ENCODE measurements at places on chromosomes 3 and 15.

DNA sequence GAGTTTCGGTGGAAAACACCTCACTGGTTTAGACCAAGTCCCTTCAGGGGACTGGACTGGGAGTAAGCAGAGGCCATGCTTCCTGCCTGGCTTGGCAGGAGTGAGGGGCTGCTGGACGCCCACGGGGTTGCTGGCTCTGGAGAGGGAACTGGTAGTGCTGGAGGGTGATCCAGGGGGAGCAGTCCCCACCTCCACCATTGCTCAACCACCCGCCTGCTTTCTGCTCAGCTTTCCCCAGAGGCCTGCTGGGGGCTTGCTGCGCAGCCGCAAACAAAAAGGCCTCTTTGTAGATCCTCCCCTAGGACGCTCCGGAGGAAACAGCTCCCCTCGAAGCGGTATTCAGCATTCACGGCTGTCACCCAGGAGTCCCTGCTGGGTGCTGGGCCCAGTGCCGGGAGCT, 33.5 kb downstream of the EBLN2 start:
- DNase-seq = no peak

DNA sequence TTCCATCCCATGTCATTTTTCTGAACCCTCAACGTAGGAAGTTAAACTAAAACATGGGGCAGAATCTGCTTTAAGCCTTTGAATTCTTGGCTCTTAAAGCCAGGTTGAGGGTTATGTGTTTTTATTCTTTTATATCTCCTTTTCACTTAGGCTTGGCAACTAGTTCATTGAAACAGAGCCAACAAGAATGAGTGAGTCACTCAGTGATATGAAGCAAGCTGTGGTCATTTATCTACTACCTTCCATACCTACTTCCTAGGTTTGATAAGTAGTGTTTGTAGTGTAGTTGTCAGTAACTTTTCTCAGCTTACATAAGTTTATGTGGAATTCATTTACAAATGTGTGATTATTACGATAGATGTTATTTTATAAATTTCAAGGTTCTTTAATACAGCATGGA, 67.4 kb downstream of the SNRPN start:
- no peak for DNase-seq

DNA sequence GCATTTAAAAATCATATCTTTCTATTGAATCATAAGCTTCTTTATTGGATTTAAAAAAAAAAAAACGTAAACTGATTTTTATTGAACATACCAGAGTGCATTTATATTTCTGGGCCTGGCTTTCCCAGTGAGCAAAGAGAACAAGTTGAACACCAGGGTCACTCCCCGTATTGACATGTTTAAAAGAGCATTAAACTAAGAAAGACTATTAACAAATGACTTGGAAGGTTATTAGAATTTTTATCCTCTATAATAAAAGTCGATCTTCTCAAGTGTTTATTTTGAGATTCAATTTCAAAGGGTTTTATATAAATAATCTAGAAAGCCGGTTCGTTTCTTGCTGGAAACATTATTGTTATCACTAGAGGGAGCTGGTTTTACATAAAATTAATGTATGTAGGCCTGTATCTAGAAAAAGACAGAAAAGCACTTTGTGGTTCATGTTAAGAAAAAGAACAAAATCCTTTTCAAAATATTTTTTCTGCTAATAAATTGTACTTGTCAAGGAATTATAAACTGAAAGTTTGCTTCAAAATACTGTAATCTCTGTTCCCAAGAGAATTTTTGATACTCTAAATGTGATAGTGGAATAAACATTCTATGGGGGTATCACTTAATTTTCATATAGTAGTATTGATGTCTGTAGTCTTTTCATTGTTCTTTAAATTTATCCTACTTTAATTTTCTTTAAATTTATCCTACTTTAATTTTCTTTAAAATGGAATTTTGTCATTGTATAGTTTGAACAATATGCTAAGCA, 321.8 kb upstream of the MME start:
- DNase-seq = no peak

DNA sequence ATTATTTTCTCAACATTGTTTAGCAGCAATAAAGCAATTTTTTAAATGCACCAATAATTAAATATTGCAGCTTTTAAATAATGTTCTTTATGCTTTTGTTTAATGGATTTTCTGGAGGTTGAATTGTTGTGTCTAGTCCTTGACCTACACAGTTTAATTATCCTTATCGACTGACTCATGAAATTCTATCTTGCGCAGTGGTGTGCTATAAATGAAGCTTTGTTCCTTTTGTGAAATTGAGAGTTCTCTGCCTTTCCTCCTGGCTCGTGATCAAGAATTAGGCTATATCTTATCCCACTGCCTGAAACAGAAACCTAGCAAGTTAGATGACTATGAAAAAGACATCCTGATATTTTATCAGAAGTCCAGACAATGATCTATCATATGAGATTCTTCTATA, 37.0 kb upstream of the PIK3R4 start:
- DNase-seq = no peak

- no peak for DNase-seq
Observed at GRCh38 chr15:58517682-58518525, 86.1 kb downstream of the LIPC start.

GRCh38 chr15:51349156-51349844, 7.8 kb downstream of the GLDN start:
- no peak for DNase-seq

- DNase-seq = no peak
Observed at GRCh38 chr3:94548581-94549316, 485.9 kb downstream of the NSUN3 start.

DNA sequence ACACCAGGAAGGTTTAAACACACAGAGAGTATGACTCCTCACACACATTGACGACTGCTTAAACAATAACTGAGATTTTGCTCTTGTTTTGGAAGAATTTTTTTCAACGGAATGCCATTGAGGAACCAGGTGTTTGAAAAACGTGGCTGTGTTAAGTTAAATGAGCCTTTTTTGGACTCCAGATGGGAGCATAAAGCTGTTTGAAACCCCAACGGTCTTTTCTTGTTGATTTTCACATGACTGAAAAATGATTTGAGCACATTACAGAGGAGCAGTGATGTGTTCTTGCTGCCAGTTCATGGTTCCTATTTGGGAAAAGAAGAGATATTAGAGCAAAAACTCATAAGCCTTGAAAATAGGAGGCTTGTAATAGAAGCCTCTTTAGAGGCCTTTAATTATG, 97.8 kb upstream of the SELENOK start:
- DNase-seq = no peak

DNA sequence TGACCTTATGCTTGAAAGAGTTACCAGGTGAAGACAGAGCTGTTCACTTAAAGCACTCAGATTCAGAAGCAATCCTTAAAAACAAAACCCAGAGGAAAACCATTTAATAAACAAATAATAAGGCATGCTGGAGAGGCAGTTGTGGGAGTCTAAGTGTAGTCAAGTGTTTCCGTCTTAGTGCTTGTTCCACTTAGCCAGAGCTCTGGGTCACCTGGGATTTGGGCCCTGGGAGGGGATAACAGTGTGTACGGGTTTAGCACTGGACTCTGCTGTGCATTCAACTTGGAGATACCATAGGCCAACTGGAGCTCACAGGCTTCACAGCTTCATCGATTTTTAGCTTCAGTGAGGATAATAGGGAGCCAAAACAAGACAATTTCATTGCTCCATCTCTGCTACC, 444.6 kb downstream of the CNTN4 start:
- DNase-seq = no peak

DNA sequence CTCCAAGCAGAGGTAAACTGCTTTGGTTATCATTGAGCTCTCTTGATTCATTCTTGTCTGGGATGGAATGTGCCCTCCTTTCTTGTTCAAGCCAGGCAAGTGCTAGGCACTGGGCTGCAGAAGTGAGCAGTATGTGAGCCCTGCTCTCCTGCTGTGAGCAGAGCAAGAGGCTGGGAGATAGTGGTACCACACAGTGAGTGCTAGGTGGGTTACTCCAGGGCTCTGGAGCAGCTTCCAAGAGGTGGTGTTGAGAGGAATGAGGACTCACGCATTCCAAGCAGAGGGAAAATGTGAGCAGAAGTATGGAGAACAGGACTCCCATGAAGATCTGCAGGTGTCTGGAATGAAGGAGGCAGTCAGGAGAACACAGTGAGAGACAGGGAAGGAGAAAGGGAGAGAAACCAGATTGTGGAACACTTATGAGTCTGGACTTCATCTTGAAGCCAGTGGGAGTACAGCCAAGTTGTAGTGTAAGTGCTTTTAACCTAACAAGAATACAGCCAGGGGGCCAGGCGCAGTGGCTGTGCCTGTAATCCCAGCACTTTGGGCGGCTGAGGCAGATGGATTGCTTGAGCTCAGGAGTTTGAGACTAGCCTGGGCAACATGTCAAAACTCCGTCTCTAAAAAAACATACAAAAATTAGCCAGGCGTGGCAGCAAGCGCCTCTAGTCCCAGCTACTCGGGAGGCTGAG, 199.9 kb upstream of the CTDSPL start:
- DNase-seq = no peak

DNA sequence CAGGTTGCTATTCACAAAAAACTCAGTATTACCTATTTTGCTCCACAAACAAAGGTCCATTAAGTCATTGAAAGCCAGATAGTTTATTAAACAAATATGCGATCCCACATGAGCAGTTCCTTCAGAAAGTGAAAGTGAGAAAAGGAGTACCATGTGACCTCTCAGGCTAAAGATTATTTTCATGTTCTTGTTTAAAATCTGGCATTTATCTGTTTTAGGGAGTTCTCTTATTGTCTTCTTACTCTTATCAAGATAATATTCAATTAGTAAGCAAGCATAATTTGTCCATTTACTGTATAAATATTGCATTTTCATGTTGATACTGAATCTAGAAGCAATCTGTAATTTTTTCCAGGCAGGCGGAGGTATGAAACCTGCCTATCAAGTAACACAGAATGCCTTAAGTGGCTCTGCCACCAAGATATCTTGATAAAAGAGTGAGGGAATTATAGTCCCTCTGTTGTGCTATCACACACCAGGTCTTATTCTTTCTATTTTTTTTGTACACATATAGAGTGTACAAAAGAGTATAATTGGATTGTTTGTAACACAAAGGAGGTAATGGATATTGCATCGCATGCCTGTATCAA, 20.1 kb upstream of the PLSCR5 start:
- no peak for DNase-seq

GRCh38 chr3:157240408-157240807, 80.5 kb upstream of the CCNL1 start:
- DNase-seq = no peak

- DNase-seq = no peak
Observed at GRCh38 chr15:61133361-61133760, 95.7 kb downstream of the RORA start.

- DNase-seq = no peak
Observed at GRCh38 chr3:128269796-128270195, 116.5 kb downstream of the EEFSEC start.

GRCh38 chr3:186193534-186194450, 84.9 kb upstream of the ETV5 start:
- DNase-seq = no peak

DNA sequence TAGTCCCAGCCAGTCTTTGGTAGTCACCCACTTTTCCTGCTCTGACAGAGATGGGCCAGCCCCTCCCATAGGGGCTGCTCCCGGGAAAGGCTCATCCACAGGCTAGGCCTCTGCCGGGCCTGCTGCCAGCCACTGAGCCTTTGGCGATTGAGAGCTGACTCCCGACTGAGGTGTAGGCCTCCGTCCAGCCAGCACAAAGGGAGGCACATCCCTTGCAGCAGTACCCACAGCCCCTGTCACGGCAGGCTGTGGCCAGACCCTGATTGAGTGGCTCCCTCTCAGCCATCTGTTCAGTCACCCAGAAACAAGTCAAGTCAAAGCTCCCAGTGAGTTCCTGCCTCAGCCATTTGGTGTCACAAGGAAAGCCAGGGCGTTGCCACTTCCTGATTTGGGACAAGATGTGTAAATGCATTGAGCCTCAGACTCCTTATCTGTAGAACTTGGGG, 6.2 kb upstream of the PAK6 start:
- DNase-seq = no peak

DNA sequence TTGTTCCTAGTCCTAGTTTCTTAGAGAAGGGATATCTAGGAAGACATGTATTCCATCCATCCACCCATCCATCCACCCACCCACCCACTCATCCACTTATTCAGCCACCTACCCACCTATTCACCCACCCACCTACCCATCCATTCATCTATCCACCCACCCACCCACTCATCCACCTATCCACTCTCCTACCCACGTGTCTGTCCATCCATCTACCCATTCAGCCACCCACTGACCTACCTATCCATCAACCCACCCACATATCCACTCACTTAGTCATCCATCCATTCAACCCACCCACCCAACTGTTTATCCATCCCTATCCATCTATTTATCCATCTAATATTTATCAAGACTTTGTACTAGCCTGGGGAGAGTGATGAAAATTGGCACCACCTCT, 120.5 kb downstream of the FBLN2 start:
- no peak for DNase-seq

DNA sequence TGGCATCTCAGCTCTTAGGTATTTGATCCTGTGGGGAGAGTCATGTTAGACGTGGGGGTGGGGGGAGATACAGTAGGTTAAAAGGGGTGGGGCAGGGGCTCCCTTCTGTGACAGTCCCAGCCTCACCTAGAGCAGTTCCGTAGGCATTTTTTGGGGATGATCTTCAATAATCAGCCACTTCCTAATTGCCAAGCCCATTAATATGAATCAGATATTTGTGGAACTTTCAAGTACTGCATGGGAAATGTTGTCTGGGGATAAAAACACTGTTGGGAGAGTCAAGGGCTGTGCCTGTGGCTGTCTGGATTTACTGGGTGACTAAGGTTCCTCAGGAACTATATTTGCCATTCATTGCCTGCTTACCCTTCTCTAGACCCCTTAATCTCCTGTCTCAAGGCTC, 9.5 kb downstream of the C3orf52 start:
- DNase-seq = no peak

DNA sequence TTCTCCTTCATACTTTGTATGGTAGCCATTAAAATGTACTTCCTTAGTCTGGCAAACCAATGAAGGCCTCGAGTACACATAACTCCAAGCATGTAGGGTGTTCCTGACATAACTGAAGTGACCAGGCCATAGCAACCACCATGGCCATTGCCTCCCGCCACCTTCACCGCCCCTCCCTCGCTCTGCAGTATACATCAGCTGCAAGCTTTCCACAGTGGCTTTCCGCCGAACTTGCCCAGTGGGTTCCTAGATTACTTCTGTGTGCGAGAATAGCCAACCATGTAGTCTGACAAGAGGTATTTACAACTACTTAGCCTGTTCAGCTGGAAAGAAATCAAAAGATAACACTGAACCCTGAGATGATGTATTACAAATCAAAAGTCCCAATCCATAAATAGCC, 3.4 kb upstream of the CTNNB1 start:
- no peak for DNase-seq

GRCh38 chr3:144569651-144570050, 598.0 kb downstream of the DIPK2A start:
- DNase-seq = no peak

GRCh38 chr3:112228786-112229185, 65.2 kb downstream of the SLC9C1 start:
- no peak for DNase-seq

All from effector CD4-positive, alpha-beta T cell (primary cell).